A549 treated with Mapracorat at 1 μM for 4 hours (cell line): ENCODE measurements at places on chromosomes 11 and 22. TPM values are rescaled to one million over a fixed set of nuclear protein-coding genes. Genes with fewer than 3 reads are reported as not detected.

PGA5 gene
- total RNA-seq, result not detected in 5 replicates

IRAG1 gene
- total RNA-seq, result 0.05 to 0.13 TPM (median 0.08 TPM) in 4 of 5 replicates, not detected in the other

LRRC56 gene
- 0.54 to 1.1 TPM (median 0.72 TPM) in 5 replicates for total RNA-seq

CELF1 gene
- 44.8 to 50.9 TPM (median 46.6 TPM) in 5 replicates for total RNA-seq

GRM5 gene
- total RNA-seq, result 0.01 TPM in 1 of 5 replicates, not detected in the others
